MG63 (cell line): ENCODE measurements at places on chromosomes 7 and 10. TPM values are rescaled to one million over a fixed set of nuclear protein-coding genes. Genes with fewer than 3 reads are reported as not detected.

DNA sequence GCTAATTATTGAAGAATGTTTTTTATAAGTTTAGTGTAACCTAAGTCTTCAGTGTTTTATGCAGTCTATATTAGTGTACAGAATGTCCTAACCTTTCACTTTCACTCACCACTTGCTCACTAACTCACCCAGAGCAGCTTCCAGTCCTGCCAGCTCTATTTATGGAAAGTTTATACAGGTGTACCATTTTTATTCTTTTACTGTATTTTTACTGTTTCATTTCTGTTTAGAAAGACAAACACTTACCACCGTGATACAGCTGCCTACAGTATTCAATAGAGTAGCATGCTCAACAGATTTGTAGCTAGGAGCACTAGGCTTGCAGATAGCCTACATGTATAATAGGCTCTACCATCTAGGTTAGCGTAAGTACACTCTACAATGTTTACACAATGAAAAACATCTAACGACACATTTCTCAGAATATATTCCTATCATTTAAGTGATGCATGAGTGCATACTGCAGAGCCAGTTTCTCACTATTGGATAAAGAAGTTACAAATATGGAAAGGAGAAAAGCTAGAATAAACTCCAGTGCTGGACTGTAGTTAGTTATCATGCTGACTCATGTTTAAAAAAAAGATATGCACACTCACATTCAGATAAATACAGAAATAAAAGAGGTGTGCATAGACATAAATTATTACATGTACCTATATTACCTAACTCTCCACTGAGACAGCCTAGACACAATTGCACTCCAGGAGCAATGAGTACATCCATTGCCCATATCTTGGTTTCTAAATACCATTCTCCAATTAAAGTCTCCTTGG, 30.4 kb downstream of the STEAP1B start:
- DNase-seq: no peak

Gene DKK1
- total RNA-seq: 403 and 429 TPM in 2 replicates

DNA sequence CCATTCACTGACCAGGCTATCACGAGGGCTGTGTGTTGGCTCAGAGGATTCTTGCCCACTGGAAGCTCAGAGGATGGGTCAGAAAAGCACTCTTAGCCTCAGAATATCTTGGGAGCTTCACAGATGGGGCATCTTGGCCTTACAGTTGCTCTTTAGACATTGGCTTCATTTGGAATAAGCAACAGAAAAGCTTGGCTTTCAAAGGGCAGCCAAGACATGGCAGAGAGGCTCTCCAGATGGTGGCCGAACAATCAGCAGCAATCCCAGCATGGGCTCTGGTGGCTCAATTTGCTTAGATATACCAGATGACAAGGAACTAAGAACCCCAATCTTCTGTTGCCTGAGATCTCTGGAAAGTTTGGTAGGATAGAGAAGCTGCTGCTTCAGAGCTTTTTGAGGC, 446.2 kb downstream of the ADRA2A start:
- DNase-seq: no peak

DNA sequence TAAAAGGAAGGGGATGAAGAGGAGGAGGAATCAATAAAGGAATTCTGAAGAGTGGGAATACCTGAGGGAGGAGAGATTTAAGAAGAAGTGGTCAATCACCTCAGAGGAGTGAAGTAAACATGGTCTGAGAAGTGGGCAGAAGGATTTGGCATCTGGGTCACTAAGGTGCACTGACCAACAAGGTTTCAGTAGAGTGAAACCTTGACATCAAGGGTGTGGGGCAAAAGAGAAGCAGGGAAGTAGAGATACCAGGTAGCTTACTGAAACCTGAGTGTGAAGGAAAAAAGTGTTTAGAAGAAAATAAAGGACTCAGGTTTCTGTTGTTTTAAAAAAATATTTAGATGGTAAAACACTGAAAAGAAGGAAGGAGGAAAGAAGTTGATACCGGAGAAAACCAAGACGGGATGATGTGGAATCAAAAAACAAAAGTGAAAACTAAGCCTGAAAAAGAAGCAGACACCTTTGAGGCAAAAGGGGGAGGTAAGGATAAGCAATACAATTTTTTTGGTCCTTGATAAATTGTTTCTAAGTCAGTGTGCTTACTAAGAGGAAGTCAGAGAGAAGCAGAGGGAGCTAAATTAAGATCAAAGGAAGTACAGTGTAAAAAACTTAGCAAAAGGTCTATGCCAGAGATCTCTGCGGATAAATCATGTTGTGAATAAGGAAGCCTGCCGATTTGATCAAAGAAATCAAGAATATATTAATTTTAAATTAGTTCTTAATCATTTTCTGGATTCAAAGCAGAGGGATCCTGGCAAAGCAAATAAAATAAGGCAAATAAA, 137.2 kb upstream of the GPR22 start:
- DNase-seq: no peak

- DNase-seq: no peak
Measured at GRCh38 chr10:31853629-31854028, 75.0 kb downstream of the ARHGAP12 start.

GRCh38 chr10:72525689-72526088, 100.2 kb downstream of the MICU1 start:
- no peak for DNase-seq
